Lung (tissue), 17 donors: ENCODE measurements at places on chromosomes 4 and X.

DNA sequence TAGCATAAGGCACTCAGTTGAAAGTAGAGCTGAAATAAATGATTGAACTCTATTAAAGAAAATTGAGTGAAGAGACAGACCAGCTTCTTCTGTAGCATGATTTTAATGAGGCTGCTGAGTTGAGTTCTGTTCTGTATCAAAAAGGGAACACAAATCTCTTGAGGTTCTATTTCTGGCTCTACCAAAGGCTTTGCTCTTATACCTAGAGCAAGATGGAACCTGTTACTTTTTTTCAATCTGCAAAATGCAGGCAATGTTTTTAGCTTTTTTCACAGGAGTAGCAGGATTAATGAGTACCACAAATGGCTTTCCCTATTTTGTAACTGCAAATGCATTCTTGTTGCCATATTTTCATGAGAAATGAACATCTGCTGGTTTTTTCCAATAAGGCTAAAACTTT lies 4.2 kb upstream of the ERVMER34-1 start:
- no peak for DNase-seq

DNA sequence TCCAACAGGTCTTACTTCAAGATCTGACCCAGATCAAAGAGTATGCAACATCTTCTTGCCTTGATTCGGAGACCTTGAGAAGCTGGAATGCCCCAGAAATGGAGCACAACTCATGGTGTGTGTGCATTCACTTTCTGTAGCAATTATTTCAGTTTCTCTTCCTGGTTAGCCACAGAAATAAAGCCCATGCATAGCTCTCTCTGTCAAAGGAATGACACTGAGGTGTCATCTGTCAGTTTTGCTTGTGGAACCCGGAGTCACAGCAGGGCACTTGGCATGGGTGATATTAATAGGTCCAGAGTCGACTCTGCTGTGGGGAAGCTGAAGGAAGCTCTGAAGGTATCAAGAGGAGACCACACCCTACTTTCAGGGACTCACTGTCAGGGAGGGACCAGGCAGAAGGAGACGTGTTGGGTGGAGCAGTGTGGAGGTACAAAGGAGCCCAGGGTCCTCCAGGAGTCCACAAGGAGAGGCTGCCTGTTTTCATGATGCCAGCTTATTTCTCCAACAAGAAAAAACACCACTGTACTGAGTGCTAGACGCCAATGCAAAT lies 10.7 kb downstream of the CLNK start:
- no peak for DNase-seq

GRCh38 chr4:139656614-139657486 lies 8.8 kb upstream of the MGST2 start:
- DNase-seq, result peak; percentile 76

DNA sequence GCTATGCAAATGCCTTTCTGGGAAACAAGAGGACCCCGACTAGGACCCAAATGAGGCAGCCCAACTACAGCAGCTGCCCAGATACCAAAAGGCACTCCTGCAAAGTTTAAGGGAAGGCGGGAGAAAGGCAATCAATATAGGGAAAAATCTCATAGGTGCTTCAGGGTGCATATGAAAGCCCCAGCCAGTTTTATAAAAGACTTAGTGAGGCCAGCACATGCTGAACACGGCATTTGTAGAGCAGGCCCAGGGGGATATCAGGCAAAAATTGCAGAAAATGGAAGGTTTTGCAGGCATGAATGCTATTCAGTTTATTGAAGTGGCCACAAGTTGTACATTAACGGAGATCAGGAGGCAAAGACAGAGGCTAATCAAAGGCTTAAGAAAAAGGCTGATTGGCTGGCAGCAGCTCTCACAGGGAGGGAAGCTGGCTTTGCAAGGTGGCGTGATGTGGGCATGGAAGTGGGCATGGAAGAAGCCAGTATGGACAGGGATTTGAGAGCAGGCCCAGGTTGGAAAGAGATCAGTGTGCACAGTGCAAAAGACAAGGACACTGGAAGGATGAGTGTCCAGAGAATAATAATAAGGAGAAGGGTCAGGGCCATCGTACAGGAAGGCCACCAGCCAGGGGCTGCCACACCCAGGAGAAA lies 37.7 kb upstream of the UGT2B7 start:
- DNase-seq, result no peak
